Kidney glomerular epithelial cell (primary cell): ENCODE measurements at places on chromosomes 11 and 22.

GRCh38 chr11:21461701-21462100 is 731.2 kb upstream of the ANO5 start:
- DNase-seq: no peak

GRCh38 chr11:120649316-120649715 is 137.8 kb downstream of the GRIK4 start:
- no peak for DNase-seq

DNA sequence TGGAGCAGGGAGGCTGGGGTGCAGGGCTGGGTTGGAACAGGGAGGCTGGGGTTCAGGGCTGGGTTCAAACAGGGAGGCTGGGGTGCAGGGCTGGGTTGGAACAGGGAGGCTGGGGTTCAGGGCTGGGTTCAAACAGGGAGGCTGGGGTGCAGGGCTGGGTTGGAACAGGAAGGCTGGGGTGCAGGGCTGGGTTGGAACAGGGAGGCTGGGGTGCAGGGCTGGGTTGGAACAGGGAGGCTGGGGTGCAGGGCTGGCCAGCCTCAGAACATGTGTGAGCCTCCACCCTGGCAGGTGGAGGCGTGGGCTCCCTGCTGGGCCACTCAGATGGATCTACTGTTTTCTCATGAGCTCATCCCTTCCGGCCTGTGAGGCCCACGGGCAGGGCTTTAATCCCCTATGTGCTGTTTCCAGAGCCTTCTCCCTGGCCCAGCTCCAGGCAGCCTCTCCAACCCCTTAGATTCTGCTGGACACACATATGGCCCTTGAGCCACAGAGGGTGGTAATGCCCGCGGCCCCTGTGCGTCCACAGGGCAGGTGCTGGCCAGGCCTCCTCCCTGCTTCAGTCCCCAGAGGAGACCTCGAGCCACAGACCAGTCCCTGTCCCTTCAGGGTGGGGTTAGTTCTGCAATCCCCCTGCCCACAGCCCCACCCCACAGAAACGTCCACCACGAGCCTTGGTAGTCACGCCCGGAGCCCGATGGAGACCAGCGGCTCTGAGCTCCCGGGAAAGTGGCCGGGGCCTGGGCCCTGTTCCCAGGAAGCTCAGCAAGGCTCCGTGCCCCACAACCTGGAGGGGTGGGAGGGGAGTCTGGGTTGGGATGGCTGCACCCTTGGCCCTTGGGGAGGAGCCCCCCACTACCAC is 197.9 kb downstream of the BRD1 start:
- DNase-seq: no peak

DNA sequence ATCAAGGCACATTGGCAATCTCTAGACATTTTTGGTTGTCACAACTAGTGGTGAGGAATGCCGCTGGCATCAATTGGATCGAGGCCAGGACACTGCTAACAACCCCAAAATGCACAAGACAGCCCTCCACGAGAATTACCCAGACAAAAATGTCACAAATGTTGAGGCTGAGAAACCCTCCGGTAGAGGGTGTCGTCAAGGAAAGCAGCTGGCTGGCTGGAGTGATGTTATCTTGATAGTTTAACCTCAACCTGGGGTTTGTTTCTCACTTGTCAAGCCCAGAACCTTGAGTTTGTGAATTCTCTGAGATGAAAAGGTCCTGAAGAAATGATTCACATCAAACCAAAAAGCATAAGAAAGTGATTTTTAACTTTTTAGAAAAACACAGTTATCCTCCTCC is 21.1 kb upstream of the TMPRSS13 start:
- no peak for DNase-seq

DNA sequence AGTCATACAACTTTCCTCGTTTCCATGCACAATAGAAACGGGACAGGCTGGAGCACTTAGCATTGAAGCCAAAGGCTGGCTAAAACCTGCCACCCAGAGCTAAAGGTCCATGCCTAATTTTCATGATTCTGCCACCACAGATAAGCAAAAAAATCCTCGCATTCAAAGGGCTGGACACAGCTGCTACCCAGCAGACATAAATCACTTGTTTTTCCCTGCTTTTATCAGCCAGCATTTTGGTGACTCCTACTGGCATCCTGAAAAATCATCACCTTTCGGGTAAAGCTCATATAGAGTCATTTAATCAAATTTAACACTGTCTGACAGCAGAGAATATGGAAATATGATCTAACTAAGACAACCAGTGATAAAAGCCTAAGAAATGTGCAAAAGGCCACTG is 37.9 kb downstream of the ALG9 start:
- no peak for DNase-seq

DNA sequence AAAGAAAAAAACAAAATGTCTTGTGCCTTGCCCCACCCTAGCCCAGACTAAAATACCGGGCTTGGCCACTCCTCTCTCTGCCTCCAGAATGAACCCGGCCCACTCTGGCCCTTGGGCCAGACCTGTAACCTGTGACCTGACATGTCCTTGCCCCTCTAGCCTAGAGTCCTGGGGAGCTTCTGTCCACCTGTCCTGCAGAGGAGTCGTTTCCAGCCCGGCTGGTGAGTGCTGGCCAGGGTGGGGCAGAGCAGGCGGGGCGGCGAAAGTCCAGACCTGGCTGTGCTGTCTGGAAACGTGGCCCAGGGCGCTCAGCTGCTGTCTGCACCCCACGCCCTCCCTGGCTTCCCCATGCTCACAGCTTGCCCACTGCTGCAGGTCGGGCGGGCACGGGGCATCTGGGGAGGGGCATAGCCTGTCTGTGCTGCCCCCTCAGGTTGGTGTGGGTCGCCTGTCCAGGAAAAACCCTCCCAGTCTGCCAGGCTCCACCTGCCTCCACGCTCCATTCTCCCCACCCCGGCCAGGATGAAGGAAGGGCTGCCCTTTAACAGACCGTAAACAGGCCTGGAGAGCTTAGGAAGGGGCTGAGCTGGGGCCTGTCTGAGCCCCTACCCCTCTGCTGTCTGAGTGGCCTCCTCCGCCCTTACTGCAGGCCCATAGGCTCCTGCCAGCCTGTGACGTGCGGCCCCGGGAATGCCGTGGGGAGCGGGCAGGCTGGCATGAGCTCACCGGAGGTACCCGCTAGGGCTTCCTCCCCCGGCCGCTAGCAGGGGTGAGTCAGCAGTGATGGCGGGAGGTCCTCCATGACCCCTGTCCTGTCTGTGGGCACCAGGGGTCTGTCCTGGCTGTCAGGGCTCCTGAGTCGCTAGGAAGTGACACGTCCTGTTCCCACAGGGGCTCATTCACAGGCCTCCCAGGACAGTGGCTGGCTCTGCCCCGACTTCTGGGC is 1.9 kb downstream of the CD151 start:
- peak; percentile 97 for DNase-seq

DNA sequence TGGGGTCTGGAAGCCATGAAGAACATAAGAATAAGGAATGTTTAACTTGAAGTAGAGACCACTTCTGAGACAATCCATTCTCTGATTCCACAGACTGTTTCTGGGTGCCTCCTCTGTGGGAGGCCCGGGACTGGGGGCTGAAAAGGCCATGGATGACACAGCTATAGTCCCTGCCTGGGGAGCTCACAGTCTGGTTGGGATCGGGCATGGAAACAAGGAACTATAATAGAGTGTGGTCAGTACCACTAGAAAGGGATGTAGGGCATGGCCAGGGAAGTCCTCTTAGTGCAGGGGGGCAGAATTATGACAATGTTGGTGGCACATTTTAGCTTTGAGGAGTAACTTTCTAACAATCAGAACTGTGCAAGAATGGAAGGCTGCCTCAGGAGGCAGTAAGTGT is 9.2 kb upstream of the KCNE3 start:
- DNase-seq: no peak

DNA sequence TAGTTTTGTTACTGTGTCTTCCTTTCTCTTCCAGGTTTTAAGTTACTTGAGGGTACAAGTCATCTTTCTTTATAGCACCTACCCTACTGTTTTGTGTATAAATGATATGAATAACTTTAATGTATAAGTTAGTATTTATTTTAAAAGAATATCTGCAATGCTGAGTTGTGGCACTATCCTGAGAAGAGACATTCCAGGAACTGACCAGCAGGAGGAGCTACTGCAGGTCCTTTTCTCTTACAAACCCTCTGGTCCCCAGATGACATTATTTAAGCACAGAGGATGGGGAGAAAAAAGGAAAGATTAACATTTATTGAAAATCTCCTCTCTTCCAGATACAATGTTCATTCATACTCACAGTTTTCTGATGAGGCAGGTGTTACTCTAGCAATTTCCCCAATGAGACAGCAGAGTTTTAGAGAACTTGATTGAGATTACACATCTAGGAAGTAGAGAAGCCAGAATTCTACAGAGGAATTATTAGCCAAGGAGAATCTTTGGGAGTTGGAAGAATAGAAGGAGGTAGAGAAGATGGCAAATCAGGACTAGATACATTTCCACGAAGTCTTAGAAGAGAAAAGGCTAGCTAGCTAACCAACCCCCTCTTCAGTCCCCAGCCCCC is 541.2 kb upstream of the API5 start:
- DNase-seq: no peak

DNA sequence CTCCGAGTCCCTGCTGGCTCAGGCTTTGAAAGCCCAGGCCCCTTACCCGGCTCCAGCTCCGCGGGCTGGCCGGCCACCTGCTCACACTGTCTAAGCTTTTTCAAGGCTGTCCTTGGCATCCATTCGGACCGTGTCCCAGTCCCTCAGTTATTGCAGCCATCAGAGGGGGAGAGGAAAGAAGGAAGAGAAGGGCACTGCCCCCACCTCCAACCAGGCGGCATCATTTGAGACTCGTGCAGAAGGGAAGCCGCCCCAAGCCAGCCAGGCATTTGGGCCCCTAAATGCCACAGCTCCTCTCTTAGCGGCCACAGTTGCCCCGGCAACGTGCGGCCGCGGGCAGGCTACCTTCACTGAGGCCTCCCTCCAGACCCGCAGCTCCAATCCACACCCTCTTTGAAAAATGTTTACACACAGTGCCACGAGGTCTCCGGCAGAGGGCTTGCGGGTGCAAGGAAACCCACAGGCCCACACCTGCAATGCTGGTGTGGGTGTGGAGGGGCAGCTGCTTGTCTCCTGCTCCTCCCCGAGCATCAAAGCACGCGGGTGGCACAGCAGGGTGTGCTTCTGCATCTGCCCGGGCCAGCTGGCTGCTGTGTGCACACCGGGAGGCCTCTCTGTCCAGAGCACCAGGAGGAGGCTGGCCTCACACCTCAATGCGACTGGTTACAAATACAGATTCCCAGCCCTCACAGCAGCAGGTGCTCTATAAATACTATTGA is 124.4 kb downstream of the CTTN start:
- DNase-seq: no peak

- no peak for DNase-seq
These were observed 80.3 kb downstream of the TNRC6B start for GRCh38 chr22:40258017-40258416.

DNA sequence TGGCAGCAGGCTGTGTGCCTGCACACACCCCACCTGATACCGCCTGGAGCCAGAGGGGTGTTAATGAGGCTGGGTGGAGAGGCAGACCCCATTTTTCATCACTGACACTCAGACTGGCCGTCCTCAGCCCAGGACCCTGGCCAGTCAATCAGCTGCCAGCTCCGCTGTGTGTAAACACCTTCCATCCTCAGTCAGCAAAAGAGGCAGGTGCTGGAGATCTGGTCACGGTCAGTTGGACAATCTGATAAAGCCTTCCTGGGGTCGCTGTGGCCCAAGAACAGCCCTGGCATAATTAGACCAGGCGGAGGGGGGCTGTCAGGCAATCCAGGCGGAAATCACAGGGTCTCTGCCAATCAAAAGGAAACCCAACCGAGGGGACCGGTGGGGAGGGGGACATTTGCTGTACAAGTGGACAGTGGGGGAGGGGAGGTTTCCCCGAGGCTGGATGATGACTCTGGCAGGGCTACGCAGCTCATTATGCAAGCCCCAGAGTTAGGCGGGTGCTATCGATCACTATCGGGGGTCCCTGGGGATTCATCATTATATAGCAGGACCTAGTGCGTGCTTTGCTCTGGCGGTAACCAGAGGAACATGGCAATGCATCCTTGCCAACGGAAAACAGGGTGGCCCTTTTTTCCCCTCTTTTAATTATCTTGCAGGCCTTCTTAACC is 72.9 kb downstream of the ABTB2 start:
- DNase-seq: no peak

DNA sequence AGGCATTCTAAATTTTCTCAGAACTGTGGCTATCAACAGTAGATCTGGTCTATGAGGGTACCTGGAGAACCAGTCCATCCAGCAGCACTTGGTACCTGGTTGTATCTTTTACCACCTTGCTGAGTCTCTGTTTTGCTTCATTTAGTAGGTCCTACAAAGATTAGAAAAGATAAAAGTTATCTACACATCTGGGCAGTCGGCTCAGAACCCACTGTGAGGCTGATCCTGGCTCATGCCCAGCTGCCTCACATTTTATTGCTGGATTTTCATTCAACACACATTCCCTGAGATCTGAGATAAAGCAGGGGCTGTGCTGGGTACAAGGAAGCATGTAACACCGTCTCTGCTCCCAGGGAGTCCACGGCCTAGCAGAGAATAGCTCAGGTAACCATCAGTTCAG is 27.5 kb downstream of the ATP6V1E1 start:
- no peak for DNase-seq

GRCh38 chr11:7222619-7223018 is 29.1 kb upstream of the SYT9 start:
- DNase-seq: no peak

- DNase-seq: no peak
These were observed 540 bp downstream of the PPARA start for GRCh38 chr22:46150655-46151477.

- no peak for DNase-seq
These were observed 107.2 kb upstream of the E2F8 start for GRCh38 chr11:19347911-19348310.

GRCh38 chr11:94781837-94782236 is 13.7 kb downstream of the AMOTL1 start:
- DNase-seq: no peak

GRCh38 chr11:112822478-112823274 is 138.5 kb upstream of the NCAM1 start:
- DNase-seq: no peak

DNA sequence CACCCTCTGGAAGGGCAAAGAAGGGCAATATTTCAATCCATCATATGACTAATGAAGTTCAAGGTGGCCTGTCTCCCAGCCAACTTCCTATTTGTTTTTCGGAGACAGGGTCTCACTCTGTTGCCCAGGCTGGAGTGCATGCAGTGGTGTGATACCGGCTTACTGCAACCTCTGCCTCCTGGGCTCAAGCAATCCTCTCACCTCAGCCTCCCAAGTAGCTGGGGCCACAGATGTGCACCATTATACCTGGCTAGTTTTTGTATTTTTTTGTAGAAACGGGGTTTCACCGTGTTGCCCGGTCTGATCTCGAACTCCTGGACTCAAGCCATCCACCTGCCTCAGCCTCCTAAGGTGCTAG is 13.4 kb downstream of the ABTB2 start:
- DNase-seq: no peak

- no peak for DNase-seq
These were observed 45.1 kb upstream of the ELF5 start for GRCh38 chr11:34558673-34559072.

DNA sequence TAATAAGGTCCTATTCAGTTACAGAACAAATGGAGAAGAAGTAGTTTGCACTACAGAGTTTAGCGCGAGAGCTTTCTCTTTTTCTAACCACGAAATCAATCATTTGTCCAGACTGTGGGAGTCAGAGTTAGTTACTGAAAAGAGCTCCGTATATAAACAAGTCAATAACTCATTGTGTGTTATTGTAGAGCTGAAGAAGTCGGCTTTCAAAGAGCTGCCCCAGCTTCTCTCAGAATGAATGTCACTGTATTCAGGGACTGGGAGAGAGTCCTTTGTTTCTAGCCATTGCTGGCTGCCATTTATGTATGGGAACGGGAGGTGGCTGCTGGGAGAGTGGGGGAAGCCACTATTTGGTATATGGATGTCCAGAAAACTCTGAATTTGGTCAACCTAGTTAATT is 227.8 kb downstream of the DCDC1 start:
- peak; percentile 22 for DNase-seq
